Kidney (tissue), 22 donors: ENCODE measurements at places on chromosomes 13 and 19.
A peak's percentile ranks its signal among the peaks of the same experiment; 100 is the strongest.

GRCh38 chr13:97226013-97226412 is 3.9 kb downstream of the MBNL2 start:
- no peak for DNase-seq

DNA sequence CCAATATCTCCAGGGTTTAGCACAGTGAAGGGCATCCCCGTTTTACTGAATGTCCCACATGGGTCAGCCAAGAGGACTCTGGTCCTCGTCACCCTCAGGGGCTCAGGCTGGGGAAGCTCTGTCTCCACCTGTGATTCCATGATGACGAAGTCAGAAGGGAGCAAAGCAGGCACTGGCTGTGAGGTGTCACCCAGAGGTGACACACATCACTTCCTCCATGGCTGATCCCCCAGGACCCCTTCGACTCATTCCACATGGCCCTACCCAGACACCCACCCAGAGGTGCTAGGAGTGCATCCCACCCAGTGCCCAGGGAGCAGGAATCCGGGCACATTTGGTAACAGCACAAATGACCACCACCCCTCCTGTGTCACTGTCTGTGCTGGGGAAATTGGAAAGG is 145.2 kb upstream of the VSTM2B start:
- no peak for DNase-seq

GRCh38 chr13:24134231-24134630 is 26.3 kb upstream of the SPATA13 start:
- DNase-seq = no peak

DNA sequence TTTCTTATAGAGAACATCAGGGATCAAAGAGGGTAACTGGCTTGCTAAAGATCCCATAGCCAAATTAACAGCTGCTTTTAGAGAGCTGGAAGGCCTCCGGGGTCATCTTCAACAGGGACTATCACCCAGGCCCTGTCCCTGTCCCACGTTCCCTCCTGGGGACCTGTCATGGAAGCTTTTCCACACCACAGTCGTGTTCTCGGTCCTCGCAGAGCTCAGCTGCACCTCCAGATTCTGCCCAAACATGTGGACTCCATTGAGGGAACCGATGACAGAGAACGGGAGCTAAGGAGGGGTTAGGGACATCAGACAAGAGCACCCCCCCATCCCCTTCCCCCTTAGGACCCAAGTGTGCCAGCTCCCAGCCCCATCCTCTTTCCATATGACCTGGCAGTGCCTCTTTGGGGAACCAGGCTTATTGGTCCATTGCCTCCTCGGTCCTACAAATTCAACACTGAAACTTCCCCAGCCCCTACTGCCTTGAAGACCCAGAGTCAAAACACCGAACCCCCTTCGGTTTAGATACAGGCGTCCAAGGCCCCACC is 568 bp downstream of the FUZ start:
- no peak for DNase-seq

DNA sequence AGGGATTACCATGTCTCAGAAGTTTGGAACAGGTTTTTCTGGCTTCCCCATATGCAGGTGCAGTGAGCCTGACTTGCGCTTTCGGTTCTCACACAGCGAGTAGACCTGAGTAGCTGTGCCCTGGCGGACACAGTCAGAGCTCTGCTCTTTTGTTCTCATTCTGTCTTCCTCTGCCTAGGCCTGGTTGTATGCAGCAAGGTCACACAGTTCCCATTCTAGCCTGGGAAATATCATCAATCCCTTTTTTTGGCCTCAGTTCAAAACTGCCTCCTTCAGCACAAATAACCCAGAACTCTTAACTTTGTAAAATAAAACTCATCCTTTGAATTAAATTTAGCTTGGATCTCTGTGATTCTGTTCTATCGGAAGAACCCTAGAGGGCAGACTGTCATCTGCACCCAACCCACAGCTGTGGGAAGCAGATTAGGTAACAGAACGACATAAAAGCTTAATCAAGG is 10.2 kb downstream of the OXGR1 start:
- DNase-seq = peak; percentile 52
